ENCODE measurements at places on chromosomes 3 and 15.

DNA sequence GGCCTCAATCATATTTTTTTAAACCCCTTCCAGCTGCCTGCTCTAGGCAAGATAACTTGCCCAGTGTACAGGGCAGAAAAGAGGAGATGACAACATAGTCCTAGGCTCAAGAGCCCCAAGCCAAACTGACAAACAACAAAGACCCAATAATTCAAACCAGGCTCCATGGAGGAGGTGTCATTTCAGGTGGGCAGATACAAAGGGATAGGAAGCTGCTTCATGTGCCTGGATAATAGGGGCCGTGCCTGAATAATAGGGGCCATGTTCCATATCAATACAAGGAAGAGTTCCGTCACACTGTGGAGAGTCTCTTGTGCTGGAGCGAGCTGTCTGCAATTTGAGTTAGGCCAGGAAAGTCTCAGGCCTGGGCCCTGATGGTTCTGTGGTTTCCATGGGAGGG is 35.4 kb upstream of the TRIM71 start:
- no peak for DNase-seq

GRCh38 chr15:101138913-101139880 is 112.7 kb downstream of the CHSY1 start:
- no peak for DNase-seq

- no peak for DNase-seq
Measured at GRCh38 chr15:27454281-27455075, 483.5 kb downstream of the GABRG3 start.

GRCh38 chr15:64237677-64238076 is 74.9 kb upstream of the PPIB start:
- no peak for DNase-seq

GRCh38 chr3:44185396-44185915 is 56.2 kb upstream of the TOPAZ1 start:
- no peak for DNase-seq

DNA sequence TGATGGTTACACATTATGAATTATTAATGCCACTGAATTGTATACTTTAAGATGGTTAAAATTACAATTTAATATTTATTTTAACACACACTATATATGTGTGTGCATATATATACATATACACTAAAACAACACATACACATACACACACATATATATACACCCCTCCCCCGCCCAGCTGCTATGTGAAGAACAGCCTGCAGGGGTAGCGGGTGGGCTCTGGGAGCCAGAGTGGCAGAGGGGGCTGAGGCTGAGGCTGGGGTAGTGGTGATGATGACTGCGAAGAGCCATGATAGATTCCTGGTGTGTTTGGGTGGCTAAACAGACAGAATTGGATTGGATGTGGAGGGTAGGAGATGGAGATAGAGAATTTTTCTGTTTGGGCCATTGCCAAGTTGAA is 39.4 kb upstream of the APEH start:
- no peak for DNase-seq

GRCh38 chr3:160112481-160112880 is 112.7 kb upstream of the C3orf80 start:
- DNase-seq, result no peak

DNA sequence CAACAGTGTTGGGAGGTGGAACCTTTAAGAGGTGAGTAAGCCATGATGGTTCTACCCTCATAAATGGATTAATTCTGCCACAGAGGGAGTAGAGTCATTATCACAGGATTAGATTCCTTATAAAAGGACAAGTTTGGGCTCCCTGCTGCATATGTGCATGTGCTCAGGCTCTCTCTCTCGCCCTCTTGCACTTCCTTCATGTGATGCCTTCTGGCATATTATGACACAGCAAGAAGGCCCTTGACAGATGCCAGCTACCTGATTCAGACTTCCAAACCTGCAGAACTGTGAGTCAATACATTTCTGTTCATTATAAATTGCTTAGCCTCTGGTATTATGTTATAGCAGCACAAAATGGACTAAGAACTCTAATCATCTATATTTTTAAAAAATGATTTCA is 205.3 kb downstream of the CTNNB1 start:
- no peak for DNase-seq
